ENCODE measurements at places on chromosomes 7 and 10.

DNA sequence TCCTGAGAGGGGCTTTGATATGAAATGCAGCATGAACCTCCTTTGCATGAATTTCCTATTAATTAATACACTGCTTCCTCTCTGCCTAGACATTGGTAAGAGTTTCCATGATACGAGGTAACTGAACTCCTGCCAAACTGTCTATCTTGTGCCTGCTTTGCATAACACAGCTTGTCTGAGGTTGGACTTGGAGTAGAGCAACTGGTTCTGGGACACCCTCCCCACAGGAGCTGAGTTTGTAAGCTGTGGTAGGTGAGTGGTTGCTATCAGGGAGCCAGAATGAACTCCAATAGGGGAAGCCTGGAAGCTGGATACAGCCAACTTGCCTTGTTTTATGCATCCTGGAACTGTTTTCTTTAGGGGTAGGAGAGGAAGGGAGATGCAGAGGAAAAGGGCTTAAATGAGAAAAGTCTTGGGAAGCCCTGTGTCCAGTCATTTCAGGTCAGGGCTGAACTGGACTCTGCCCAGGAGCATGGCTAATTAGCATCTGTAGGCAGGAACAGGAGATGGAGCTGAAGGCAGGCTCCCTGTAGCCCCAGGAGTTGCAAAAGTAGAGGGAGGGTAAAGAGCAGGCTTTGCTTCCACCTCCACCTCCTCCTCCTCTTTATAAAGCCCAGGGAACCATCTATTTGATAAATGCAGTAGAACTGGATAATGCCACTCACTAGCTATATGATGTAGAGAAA, 73.2 kb upstream of the GPR158 start:
- no peak for DNase-seq

- DNase-seq = peak; percentile 49
Measured at GRCh38 chr7:140062528-140063299, at the start of gene PARP12. Gene PARP12 (minus strand): TSS chr7:140062951. CDS start chr7:140062847, 104 bp downstream.

DNA sequence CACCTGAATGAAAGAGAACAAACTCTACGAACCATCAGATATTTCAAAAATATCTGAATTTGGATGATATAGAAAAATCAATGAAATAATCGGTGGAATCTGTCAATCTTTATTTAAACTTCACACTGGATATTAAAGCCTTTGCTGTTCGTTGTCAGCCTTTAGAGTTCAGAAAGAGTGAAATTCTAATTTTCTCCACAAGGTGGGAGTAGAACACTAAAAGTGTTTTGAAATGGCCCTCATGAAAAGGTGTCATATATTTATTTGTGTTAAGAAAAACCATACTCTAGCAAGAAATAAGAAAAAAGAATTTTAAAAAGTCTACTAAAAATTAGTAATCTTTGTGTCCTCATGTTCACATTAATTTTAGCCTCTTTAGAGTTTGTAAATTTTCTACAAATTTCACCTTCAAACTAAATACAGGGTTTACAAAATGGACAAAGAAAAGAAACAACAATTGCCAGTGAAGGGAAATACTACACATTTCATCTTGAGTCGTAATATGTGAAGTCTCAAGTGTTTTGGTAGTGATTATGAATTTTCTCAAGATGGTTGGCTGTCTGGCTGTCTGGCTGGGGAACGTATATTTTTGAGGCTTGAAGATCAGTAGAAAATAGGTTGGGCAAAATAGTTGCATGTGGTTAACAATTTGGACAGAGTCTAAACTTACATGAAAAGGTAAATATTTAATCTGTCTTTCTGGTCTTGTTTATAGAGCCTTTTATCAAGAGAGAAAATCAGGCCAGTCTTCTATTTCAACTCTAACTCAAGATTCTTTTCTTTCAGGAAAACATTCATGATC, 43.7 kb downstream of the DNAJB9 start:
- DNase-seq = no peak

- DNase-seq = no peak
Measured at GRCh38 chr7:47681249-47681810, 99.4 kb upstream of the TNS3 start.

- no peak for DNase-seq
Measured at GRCh38 chr10:70054902-70055301, 2.3 kb downstream of the MACROH2A2 start.

GRCh38 chr10:22634093-22634492, 80.3 kb downstream of the PIP4K2A start:
- no peak for DNase-seq

GRCh38 chr7:51029701-51030191, 247.1 kb upstream of the GRB10 start:
- DNase-seq = no peak

- DNase-seq = no peak
Measured at GRCh38 chr10:128751284-128751683, 625.1 kb upstream of the MKI67 start.

DNA sequence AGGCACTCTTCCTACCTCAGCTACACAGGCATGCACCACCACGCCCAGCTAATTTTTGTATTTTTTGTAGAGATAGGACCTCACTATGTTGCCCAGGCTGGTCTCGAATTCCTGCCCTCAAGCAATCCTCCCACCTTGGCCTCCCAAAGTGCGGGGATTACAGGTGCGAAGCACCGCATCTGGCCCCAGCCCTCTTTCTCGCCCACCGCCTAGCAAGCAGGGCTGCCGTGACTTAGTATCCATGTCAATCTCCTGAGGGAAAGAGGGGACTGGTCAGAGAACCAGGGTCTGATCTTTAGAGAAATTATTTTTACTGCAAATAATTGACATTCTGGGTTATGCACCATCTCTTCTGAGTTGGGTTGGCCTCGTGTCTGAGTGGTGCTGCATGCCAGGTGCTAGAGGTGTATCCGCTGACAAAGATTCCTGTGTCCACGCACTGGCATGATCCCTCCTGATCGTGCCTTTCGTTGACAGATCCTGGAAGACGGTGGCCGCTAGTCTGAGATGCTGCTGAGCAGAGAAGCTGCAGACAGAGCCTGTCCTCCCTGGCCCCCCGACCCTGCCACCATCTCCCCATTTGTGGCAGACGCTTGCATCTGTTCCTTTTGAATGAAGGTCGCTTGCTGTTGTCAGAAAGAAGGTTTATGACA, 22.7 kb downstream of the WIPI2 start:
- no peak for DNase-seq

DNA sequence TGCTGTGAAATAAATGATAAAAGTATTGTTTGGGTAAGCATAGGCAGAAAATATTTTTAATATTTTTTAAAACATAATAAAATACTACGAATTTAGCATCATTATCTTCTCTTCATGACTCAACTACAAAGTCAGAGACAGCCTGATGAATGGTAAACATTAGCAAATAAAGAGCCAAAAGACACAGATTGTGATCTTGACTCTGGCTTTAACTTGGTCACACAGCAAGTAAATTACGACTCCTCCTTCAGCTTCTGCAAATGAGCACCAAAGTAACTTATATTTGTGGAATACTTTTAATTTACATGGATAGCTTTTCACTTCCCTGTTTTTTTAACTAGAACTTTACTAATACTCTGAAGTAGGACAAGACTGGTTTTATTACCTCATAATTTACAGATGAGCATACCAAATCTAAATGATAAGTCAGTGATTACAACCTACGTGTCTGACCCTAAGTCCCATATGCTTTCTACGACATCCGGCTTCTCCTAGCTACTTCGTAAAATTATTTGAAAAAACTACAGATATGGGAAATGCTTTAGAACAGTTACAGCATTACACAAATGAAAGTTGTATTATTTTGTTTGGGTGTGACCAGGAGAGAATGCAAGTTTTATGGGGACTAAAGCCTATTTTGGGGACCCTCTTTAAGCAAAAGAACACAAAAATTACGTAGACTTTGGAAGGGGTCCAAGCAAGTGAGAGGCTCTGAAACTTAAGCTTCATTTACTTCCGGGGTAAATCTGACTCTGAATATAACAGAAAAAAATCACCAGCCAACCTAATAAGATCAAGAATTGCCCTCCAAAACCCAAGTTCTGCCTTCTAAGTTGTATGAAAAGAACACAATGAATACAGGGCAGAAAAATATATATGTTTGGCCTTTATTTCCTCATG, 133.8 kb downstream of the CPEB3 start:
- no peak for DNase-seq

- no peak for DNase-seq
Measured at GRCh38 chr10:129730993-129731325, 233.1 kb downstream of the EBF3 start.

DNA sequence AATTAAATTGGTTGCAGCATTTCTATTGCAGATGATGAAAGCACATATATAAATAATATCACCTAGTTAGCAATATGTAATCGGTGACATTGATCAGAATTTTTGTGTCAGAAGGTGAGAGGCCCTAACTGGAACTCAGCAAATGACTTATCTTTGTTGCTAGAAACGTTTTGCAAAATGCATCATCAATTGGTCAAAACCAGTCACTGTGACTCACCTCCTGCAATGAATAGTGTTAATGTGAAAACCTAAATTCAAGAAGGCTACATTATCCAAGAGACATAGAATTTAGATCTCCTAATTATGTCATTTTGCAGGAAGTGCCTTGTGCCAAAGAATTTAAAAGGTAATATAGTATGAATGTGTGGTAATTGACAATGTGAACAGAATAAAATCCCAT, 9.8 kb upstream of the PNLIPRP3 start:
- DNase-seq = no peak

DNA sequence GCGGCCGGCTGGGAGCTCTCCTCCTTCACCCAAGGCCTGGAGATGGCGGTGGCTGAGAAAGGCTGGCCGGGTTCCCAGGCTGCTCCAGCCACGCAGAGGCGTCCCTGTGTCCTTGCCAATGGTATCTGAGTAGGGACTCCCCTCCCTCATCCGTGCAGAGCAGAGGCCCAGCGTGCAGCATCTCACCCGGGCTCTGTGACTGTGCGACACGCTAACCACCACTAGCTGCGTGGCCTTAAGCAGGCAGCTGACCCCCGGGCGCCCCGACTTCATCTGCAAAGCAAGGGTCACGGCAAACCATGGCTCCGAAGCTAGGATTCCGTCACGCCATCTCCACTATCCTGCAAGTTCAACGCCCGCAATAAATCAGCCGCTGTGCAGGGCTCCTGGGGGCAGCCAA, 47.2 kb upstream of the TNRC18 start:
- DNase-seq = peak; percentile 33

DNA sequence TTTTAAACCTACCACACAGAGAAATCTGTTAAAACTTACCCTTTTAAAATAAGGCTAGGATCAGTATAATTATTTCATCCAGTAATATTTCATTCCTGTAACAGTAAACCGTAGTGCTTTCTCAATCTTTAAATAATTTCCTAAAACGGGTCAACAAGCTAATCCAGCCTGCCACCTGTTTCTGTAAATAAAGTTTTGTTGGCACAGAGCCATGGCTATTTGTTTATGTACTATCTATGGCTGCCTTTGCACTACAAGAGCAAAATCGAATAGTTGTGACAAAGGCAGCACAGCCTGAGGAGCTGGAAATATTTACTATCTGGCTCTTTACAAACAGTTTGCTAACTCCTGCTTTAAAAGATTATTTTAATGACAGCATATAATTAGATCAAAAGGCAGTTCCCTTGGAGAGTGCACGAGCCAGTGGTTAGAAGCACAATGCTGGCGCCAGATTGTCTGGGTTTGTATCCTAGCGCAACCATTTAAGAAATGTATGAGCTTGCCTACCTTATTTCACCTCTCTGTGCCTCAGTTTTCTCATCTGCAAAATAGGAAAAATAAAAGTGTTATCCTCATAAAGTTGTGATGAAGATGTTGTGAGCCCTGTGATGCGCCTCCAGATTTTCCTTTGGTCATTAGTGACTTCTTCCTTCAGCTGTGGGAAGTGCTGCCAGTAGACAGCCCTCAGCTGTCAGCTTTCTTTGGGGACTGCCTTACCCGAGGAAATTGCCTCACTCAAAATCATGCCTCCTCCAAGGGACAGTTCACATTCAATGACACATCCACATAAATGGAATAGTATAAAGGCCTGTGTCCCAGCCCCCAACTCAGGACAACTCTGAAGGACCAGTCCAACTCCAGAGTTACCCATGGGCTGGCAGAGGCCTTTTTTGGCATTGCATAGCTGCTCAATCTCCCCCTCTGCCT, 11.8 kb upstream of the MIOS start:
- DNase-seq = no peak

DNA sequence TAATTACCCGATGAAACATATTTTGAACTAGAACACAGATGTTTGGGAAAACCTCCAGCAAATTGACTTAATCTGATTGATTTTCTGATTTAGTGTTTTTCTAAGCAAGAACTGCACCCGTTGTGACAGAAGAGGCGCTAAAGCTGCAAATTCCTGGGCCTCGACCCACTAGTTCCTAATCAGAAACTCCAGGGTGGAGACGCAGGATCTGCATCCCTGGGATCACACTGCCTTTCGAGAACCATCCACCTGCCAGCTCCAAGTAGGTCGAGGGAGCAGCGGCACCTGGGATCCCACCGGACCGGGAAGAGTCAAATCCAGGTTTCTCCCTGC, 136.8 kb upstream of the CDCA7L start:
- DNase-seq = no peak

DNA sequence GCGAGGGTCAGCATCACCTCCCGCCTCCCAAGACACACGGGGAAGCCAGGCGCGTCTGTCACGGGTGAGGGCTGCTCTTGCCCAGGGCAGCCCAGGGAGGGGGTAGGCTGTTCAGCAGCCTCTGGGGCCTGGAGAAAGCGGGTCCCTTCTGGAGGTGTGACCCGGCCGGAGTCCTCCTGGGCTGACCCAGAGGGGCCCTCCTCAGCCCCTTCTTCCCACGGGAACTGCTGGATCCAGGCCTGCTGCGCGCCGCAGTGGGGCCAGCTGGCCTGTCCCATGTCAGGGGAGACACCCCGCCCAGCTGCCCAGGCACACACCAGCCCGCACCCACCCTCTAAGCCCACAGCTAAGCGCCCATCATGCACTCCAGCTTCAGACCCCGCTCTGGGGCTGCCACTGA, 41.8 kb downstream of the INSIG1 start:
- no peak for DNase-seq

DNA sequence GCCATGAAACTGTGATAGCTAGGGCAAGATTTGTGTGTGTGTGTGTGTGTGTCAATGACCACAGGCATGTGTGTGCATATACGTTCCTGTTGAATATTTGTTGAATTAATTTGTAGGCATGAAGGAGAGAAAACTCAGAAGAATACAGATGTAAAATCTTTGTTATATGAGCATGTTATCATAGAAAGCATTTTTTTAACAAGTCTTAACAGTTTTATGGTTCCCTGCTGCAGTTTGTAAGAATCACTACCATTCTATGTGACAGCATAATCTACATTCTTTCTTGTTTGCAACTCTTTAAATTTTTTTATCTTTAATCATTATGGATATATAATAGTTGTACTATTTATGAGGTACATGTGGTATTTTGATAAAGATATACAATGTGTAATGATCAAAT, 130.3 kb downstream of the CD36 start:
- DNase-seq = no peak

Data from substantia nigra (tissue), 51 donors.